ENCODE measurements at places on chromosomes 7 and 10.

GRCh38 chr10:78288663-78289062 lies 255.0 kb downstream of the RPS24 start:
- DNase-seq = no peak

GRCh38 chr10:113651021-113651420 lies 12.8 kb downstream of the NRAP start:
- DNase-seq = no peak

DNA sequence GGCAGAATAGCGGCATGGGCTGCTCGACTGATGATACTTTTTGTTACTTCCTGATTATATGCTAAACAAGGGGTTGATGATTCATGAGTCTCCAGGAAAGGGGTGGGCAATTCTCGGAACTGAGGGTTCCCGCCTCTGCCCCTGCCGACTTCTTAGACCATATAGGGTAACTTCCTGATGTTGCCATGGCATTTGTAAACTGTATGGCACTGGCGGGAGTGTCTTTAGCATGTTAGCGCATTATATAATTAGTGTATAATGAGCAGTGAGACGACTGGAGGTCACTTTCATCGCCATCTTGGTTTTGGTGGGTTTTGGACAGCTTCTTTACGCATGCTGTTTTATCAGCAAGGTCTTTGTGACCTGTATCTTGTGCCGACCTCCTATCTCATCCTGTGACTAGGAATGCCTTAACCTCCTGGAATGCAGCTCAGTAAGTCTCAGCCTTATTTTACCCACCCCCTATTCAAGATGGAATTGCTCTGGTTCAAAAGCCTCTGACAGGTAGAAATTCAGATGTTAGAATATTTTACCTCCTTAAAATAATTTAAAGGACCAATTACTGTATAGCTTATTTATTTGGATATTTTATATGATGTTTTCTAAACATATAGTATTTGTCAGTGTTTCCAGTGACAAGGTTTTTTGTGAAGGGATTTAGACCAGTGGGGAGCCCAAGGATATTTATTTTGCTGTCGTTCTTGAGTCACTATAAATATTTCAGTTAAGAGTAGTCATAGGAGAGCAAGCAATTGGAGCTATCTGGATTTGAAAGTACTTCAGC lies 90.1 kb upstream of the PIK3CG start:
- DNase-seq = no peak

- DNase-seq = no peak
Observed at GRCh38 chr7:81482600-81483186, 287.2 kb downstream of the HGF start.

GRCh38 chr10:61792097-61792716 lies 109.3 kb upstream of the ARID5B start:
- DNase-seq = no peak
